Mesothelial cell of epicardium (in vitro differentiated cells): ENCODE measurements at places on chromosomes 12 and 14.

- DNase-seq, result no peak
Observed at GRCh38 chr12:106634206-106634605, 51.4 kb downstream of the RFX4 start.

DNA sequence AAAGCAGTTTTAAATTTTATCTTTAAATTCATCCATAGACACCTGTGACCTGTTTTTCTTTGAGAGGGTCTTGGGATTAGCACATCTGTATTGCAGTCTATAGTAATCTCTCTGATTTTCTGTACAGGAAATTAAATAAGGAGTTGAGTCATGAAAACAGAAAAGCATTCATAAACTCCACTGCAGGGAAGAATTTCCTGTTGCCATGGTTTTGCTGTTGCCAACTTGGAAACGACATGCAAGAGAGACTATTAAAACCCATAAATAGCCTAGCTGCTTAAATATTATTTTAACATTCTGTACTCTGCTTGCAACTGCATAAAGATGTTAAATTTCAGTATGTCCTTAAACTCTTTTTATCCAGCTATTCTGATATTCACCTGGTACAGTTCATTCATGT lies 281.0 kb upstream of the RGS6 start:
- DNase-seq, result no peak

DNA sequence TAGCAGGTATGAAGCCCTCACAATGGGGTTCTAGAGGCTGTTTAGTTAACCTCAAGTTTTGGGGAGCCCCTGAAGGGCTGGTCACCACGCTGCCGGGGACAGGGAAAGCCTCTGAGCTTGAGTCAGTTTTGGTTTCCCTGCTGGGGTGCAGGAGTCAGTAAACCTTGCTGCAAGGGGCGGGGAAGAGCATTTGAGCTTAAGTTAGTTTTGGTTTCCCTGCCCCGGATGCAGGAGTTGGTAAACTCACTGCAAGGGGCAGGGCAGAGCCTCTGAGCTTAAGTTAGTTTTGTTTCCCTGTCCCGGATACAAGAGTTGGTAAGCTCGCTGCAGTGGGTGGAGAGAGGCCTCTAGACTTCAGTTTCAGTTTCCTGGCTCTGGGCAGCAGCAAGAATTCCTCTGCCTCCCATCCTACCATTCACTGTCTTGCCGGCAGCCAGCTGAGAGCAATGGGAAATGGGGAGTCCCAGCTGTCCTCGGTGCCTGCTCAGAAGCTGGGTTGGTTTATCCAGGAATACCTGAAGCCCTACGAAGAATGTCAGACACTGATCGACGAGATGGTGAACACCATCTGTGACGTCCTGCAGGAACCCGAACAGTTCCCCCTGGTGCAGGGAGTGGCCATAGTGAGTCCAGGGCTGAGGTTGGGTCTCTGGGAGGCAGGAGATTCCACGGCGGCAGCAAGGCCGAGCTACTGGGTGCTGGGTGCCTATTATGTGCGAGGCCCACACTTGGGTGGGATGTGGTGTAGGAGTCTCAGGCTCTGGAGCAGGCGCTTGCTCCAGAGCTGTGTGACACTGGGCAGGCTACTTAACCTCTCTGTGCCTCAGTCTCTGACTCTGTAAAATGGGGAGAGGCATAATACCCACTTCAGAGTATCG lies at the start of gene OAS2:
OAS2 (plus strand) TSS at position 357 of the 878 bp plus-strand sequence; CDS start at position 447, 90 bp downstream.
- no peak for DNase-seq

DNA sequence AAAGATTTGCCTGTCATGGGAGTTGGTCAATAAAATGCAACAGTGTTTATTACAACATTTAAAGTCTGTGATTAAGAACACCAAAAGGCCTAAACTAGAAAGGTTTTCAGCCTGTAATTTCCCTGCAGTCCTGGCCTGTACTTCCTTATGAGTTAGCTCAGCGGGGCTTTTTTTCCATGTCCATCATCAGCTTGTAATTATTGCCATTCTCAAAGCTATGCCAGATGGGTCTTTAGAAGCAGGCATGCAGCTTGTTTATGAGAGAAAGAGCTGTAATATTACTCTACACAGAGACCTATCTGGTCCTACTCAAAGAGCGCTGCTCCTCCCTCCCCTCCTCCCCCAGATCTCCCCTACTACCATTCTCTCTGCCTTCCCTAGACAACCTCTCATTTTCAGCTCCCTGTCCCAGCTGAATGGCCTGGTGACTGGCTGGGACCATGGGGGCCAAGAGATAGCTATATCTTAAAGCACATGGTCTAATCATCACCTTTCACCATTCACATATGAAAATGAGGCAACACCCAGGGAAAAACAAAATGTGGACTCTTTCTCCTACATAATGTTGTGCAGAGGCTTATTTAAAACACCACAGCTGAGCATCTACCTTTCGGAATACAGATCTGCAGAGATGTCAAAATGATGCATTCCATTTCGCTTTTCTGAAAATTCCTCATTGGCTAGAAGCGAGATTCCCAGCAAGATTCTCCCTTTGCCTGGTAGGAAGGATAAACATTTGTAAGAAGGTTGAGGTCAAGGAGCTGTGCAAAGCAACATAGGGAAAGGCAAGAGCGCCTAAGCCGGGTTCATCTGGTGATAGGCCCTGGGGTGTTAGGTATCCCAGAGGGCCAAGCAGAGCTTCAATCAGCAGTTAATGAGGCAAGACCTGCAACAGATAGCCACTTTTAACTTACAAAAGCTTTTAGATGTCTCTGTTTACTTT lies 209.7 kb upstream of the CDKN3 start:
- no peak for DNase-seq

GRCh38 chr14:85003805-85004204 lies 526.1 kb upstream of the FLRT2 start:
- DNase-seq, result no peak

- no peak for DNase-seq
Observed at GRCh38 chr12:109385339-109386058, 37.8 kb downstream of the MYO1H start.

- no peak for DNase-seq
Observed at GRCh38 chr12:49534731-49535278, 4.0 kb upstream of the KCNH3 start.

GRCh38 chr14:23346693-23347405 lies 5.8 kb downstream of the SLC22A17 start:
- no peak for DNase-seq

DNA sequence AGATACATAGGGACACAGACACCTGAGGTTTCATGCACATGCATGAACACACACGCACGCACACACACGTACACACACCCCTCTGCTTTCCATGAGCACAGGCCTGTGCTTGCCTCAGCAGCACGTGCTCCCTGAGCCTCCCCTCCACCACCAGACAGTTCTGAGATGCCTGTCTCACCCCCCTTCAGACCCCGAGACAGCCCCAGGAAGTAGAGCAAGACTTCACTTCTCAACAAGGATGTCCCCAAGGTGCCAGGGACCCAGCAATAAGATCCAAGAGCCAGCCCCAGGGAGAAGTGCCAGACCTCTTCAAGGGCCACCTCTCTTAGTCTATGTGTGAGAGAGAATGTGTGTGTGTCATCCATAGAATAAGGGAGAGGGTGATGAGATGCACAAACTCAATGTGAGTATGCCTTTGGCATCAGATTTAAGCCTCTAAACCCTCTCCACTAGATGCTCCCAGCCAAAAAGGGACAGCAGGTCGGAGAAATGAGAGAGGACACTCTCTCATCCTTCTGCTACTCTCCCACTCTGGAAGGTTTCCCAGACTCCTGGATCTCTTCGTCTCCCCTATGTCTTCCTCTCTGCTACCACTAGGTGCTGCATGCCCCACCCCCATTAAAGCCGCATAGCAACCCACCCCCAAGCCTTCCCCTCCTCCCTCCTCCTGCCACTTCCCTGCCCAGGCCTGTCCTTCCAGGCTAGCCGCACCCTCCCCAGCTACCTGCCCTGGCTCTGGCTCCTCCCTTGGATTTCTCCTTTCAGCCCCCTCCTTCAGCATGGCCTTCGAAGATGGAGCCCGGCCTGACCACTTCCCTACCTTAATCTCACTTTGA lies 7.7 kb downstream of the RARG start:
- DNase-seq, result no peak

DNA sequence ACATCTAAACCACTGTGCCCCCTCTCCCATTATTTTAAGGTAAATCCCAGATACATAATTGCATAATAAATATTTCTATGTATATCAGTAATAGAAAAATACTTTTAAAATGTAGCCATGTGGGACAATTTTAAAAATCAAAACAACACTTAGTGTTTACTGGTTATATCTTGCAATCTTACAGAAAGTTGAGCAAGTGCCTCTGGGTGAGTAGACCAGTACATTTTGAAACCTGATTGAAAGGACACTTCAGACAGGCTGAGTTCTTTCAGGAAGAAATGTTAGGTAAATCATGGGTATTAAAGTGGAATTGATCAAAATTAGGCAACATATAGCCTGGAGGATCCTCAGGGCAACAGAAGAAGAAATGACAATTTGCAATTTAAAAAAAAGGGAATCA lies 7.2 kb downstream of the SLC38A4 start:
- no peak for DNase-seq

- no peak for DNase-seq
Observed at GRCh38 chr14:55739967-55740648, 160.1 kb downstream of the KTN1 start.

- DNase-seq, result no peak
Observed at GRCh38 chr12:109387425-109388166, 39.9 kb downstream of the MYO1H start.

DNA sequence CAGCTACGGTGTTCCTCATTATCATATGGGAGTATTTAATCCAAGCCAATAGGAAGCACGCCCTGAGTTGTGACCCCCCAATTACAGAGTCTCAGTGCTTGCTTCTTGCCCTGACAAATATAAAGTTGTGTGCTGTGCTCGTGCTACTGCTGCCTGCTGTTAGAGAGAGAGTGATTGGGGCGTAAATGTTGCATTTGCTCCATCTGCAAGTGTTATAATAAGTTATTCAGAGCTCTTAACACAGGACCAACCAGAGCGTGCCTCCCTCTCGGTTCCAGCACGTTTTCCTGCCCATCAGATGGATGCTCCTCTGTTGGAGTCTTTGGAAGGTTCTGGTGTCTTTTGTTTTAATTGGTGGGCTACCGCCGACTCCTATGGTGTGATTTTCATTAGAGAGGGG lies 81.4 kb downstream of the TESC start:
- DNase-seq, result no peak

DNA sequence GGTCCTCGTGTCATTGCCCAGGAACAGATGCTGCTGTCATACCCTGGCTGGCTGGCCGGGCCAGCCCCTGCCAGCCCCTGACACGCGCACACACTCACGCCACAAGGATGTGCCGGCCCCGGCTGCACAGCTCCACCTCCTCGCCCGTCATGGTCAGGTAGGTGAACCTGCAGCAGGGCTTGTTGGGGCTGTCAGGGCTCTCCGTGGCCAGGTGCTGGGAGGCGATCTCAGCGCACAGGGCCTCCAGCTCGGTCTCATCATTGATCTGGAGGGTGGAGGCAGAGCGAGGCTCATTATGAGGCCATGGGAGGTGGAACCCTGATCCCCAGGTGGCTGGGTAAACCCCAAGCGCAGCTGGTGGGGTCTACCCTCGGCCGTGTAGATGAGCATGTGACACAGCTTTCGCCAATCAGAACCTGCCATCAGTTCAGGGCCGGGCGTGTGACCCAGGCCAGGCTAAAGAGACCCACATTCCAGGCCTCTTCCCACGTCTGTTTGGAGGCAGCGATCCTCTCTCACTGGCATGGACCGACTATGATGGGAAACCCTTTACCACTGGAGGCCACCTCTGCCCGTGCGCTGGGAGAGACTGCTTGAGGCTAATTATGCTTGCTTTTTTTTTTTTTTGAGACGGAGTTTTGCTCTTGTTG lies 38.8 kb downstream of the TRAFD1 start:
- DNase-seq, result no peak

GRCh38 chr14:105851716-105852377 lies 325.5 kb downstream of the TMEM121 start:
- DNase-seq, result peak; percentile 17

DNA sequence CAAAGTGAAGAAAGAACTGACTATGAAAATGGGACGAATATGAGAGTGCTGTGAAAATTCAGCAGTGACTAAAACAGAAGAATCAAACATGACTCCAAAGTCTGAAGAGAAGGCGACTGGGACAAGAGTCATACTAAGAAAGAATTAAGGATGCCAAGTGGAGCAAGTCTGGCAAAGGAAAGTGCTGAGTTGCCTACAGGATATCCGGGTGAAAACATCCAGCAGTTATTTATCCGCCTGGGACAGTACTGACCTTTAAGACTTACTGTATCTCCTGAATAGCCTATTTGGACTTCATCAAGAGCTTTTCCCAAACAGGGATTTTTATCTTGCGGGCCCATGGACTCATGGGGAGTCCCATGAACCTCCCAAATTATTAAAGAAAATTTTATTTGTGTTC lies 41.1 kb downstream of the KICS2 start:
- no peak for DNase-seq

GRCh38 chr12:115455268-115455681 lies 771.3 kb upstream of the TBX3 start:
- DNase-seq, result no peak

DNA sequence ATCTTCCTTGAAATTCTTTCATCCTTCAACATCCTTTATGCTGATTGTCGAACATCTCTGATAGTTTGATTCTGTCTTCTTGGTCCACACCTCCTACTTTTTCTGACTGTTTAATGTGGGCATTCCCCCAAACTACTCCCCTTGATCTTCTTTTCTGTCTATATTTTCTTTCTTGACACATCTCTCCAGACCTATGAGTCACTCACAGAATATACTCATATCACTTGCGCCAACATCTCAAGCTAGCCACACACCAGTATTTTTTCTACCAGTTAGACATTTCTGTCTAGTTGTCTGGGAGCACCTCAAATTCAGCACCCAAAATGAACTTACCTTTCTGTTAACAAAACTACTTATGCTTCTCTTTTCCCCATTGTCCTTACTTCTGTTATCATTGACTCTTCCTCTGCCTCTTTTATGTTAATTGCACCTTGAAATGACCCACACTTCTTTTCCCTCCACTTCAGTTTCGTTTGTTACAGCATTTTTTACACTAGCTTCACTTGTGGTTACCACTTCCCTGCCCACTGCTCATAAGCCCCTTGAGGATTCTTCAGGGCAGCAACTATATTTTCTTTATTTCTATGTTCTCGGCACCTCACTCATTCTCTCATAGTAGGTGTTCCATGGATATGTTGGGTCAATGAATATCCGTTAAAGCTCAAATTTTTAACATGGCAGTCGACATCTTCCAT lies 33.5 kb downstream of the TSHR start:
- DNase-seq, result no peak

- no peak for DNase-seq
Observed at GRCh38 chr12:795305-795704, 42.9 kb downstream of the WNK1 start.

DNA sequence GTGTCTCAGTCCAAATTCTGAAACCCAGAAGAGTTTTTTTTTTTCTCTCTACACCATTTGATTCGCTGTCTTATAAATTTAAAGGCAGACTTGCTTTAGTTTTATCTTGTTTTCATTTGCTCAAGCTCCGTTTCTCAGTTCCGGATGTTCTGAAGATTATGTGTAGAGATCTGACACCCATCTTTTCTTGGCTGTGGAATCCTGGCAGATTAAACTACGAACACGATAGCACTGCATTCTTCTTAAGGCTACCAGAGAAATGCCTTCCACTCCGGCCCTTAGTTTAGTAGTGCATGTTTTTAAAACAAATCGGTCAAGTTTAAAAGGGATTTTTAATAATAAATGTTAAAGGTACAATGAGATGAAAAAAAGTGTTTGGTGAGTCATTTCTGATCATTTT lies 106.4 kb downstream of the LMO3 start:
- no peak for DNase-seq
